Activated CD4-positive, alpha-beta memory T cell treated with anti-CD3 and anti-CD28 coated beads for 36 hours (primary cell): ENCODE measurements at places on chromosomes 12 and 14. TPM values are rescaled to one million over a fixed set of nuclear protein-coding genes. Genes with fewer than 3 reads are reported as not detected.

GRCh38 chr12:14190694-14191093, 174.8 kb upstream of the ATF7IP start:
- DNase-seq, result no peak
- H3K27me3 ChIP-seq, result peaks cover 5% of the 10 kb centered on the region
- no peaks in the 10 kb centered on the region for H3K4me1 ChIP-seq
- no peak overlapping the region for H3K27ac ChIP-seq
- no peak overlapping the region for H3K4me3 ChIP-seq

- H3K36me3 ChIP-seq, result no peaks in the 10 kb centered on the region
- DNase-seq, result peak; percentile 32
- H3K4me3 ChIP-seq, result no peak within 1 kb of the TSS
These were observed at the start of gene ASPG for GRCh38 chr14:104085032-104085888. ASPG (plus strand) TSS chr14:104085700; CDS start chr14:104085771, 71 bp downstream.

SLC38A4 gene
- not detected for total RNA-seq

- no peaks in the 10 kb centered on the region for H3K36me3 ChIP-seq
- no peak for DNase-seq
- no peaks in the 10 kb centered on the region for H3K27me3 ChIP-seq
- H3K4me3 ChIP-seq, result no peak overlapping the region
- H3K27ac ChIP-seq, result no peak overlapping the region
- H3K4me1 ChIP-seq, result no peaks in the 10 kb centered on the region
These were observed 67.7 kb downstream of the GXYLT1 start for GRCh38 chr12:42076976-42077375.

DNA sequence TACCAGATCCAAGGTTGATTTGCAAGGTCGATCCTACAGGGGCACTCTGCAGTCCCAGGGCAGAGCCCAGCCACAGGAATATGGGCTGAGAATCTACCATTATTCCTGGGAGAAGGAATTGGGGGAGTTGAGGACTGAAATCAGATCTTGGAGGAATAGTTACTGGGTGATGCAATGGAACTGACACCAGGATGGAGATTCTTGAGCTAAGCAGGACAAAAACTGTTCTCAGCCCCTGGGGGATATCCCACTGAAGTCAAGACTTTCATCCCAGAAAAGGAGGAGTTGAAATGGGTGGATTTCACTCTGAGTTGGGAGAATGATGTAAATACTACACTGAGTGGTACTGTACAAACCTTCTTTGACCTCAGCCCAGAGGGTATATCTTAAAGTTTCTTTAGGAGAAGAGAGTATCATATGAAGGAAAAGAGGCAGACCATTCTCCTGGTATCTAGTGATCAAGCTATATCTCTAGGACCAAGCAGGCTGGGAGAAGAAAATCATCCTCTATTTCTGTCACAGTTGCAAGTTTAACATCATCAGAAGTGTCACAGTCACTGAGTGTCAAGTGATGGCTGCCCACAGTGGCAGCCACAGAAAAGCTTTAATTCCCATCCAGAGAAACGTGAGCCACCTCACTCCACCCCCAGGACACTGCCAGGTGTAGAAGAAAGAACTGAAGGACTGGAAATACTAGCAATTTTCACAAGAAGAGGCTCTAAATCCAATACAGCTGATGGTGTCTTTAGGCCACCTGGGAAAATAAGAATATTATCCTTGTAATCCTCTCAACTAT, 181.9 kb downstream of the NUAK1 start:
- H3K27ac ChIP-seq, result no peak overlapping the region
- H3K36me3 ChIP-seq, result no peaks in the 10 kb centered on the region
- H3K27me3 ChIP-seq, result peaks cover 1% of the 10 kb centered on the region
- no peak for DNase-seq

MAGOHB gene
- 66.2 TPM for total RNA-seq

BAG5 gene
- total RNA-seq, result 23.2 TPM

SLC5A8 gene
- not detected for total RNA-seq

DNA sequence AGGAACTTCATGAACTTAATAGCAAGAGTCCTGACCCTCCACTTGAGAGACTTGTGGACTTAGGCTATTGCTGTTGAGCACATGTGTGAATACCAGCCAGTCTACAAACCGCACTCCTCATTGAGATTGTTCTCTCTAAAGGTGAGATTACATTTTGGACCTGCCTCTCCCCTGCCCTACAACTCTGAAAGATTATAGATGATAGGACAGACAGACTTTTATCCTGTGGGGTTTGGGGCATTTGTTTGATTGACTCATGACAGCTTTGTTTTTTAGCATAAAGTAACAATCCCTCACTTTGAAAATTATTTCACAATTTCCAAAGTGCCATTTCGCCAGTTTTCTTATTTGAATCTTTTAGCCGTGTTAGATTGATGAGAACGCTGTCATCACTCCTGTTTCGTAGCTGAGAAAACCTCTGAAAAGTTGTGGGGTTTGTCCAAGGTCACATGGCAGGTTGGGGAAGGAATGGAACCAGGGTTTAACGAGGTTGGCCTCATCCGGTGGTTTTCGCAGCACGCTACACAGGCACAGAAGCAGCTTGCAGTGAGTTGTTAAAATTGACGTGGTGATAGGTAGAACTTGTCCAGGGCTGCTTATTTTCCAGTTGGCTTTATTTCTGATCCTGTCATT, 836 bp downstream of the EVL start:
- peaks cover 83% of the 10 kb centered on the region for H3K4me1 ChIP-seq
- no peaks in the 10 kb centered on the region for H3K27me3 ChIP-seq
- peaks cover 18% of the 10 kb centered on the region for H3K36me3 ChIP-seq
- H3K27ac ChIP-seq, result peak overlapping the region; percentile 98
- H3K4me3 ChIP-seq, result peak overlapping the region; percentile 81

VRTN gene
- total RNA-seq, result not detected

- DNase-seq, result no peak
- no peak overlapping the region for H3K4me3 ChIP-seq
- no peaks in the 10 kb centered on the region for H3K27me3 ChIP-seq
These were observed 101.1 kb upstream of the PLEKHG7 start for GRCh38 chr12:92601680-92602079.

DNA sequence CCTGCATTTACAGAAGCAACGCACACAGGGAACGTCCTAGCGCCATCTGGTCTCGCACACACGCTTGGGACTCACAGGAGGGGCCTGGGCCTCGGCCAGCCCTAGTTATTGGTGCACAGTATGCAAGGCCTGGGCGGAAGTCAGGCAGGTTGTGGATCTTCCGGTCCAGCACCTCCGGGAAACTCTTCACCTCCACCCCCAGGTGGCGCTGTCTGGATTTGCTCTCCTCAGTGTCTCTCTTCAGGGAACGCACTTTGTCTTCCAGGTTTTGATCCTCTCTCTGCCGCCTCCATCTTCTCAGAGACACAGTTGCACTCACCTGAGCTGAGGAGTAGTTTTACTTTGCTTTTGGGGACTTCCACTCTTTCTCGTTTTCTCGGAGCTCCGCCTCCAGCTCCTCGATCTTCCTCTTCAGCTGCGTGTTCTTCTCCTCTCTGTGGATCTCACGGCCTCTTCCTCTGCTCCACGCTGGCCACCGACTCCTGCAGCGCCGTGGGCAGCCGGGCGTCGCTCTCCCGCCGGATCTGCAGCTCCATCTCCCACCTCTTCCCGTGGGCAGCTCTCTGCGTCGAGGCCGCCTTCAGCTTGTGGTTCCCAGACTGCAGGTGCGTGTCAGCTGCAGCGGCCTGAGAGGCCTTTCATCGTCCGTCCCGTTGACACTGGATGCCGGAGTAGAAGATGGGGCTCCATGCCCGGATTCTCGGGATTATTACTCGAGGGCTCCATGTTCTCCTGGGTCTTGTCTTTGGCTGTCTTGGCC, 933.8 kb downstream of the TMEM121 start:
- peaks cover 12% of the 10 kb centered on the region for H3K27me3 ChIP-seq
- peak overlapping the region; percentile 18 for H3K27ac ChIP-seq
- DNase-seq, result peak; percentile 82
- no peak overlapping the region for H3K4me3 ChIP-seq
- H3K36me3 ChIP-seq, result no peaks in the 10 kb centered on the region
- peaks cover 5% of the 10 kb centered on the region for H3K4me1 ChIP-seq

CLEC4E gene
- not detected for total RNA-seq

GRCh38 chr12:113700943-113701342, 229.3 kb upstream of the LHX5 start:
- peaks cover 4% of the 10 kb centered on the region for H3K27me3 ChIP-seq
- H3K4me3 ChIP-seq, result no peak overlapping the region
- H3K4me1 ChIP-seq, result no peaks in the 10 kb centered on the region
- DNase-seq, result no peak

DNA sequence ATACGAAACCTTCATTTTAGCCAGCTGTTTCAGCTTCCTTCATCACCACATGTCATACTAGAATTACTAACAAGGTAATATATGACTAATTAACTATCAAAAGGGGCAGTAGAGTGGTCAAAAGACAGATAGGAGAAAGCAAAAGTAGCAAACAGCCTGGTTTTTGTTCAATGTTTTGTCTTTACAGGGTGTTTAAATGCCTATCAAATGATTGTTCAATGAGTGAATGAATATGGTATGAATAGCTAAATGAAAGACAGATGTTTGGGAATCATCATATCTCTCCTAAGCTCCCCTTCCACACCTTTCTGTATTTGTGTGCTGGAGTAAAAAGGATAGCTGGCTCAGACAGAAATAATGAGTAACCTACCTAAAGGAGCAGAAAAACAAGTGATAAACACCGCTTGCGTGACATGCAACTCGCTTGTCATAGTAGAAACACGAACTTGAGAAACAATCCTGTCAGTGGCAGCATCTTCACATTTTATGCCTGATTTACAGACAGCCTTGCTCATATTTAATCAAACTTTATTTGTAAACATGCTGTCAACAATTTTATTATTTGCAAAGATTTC, 34.2 kb downstream of the ABCC9 start:
- DNase-seq, result no peak
- no peak overlapping the region for H3K4me3 ChIP-seq
- H3K27me3 ChIP-seq, result peaks cover 1% of the 10 kb centered on the region

DNA sequence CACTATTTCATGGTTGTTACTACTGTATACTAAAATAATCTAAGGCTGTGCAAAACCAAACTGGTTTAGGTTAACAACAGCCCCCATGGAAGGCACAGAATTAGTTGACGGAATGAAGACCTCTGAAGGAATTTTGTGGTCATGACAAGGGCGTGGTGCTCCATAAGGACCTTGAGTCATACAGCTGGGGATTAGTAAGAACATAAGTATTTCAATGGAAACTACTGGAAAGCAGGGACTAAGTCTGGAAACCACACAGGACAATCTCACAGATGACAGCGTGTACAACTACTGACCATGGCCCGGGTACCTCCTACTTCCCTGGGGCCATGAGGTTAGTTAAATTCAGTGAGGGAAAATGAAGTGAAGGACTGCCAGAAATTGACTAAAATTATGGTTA, 98.5 kb upstream of the PLEKHA5 start:
- no peak overlapping the region for H3K4me3 ChIP-seq
- no peaks in the 10 kb centered on the region for H3K36me3 ChIP-seq
- no peak for DNase-seq
- no peak overlapping the region for H3K27ac ChIP-seq

GRCh38 chr14:104877066-104877805, 12.2 kb downstream of the CEP170B start:
- no peak overlapping the region for H3K27ac ChIP-seq
- no peak for DNase-seq
- H3K36me3 ChIP-seq, result no peaks in the 10 kb centered on the region
- peaks cover 2% of the 10 kb centered on the region for H3K27me3 ChIP-seq
- H3K4me3 ChIP-seq, result no peak overlapping the region

CISTR gene
- total RNA-seq, result not detected

SLC8A3 gene
- 0.31 TPM for total RNA-seq

GRCh38 chr14:36113341-36113740, 63.2 kb downstream of the PTCSC3 start:
- H3K4me1 ChIP-seq, result no peaks in the 10 kb centered on the region
- no peak overlapping the region for H3K27ac ChIP-seq
- no peak for DNase-seq
- no peak overlapping the region for H3K4me3 ChIP-seq
- no peaks in the 10 kb centered on the region for H3K36me3 ChIP-seq
- peaks cover 9% of the 10 kb centered on the region for H3K27me3 ChIP-seq

GRCh38 chr12:96212456-96213375, 18.5 kb downstream of the ELK3 start:
- no peaks in the 10 kb centered on the region for H3K27me3 ChIP-seq

PLEKHH1 gene
- total RNA-seq, result 1.9 TPM

DNA sequence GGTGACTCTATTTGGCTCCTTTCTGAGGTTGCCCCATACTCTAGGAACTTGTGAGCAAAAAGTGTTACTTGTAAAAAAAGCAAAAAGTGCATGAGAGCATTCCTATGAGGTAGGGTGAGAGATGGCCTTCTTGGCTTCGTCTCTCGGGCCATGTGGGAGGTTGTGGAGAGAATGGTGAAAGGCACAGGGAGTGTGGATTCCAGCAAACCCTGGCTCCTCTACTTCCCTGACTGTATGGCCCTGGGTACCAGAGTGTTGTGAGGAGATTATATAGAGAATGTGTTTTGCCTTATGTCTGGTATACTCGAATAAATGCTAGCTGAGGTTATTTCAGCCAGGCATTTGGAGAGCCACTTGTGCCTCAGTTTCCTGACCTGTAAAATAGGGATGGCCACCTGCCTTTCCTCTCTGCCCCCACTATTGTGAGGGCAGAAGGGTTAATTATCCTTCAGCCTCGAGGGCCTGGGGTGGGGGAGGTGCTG, 11.0 kb downstream of the PLEKHG3 start:
- H3K4me3 ChIP-seq, result no peak overlapping the region
- DNase-seq, result no peak
- peaks cover 74% of the 10 kb centered on the region for H3K4me1 ChIP-seq
- H3K36me3 ChIP-seq, result peaks cover 11% of the 10 kb centered on the region

KLHDC1 gene
- total RNA-seq, result 1.9 TPM

GCH1 gene
- 40.8 TPM for total RNA-seq

GRCh38 chr12:26097046-26097878, 27.6 kb downstream of the BHLHE41 start:
- H3K4me1 ChIP-seq, result no peaks in the 10 kb centered on the region
- peak; percentile 62 for DNase-seq
- no peak overlapping the region for H3K4me3 ChIP-seq

- H3K4me3 ChIP-seq, result no peak overlapping the region
- no peaks in the 10 kb centered on the region for H3K27me3 ChIP-seq
- DNase-seq, result no peak
- H3K27ac ChIP-seq, result no peak overlapping the region
These were observed 274.6 kb downstream of the RAD51B start for GRCh38 chr14:68094158-68094557.

B4GALNT3 gene
- 1.2 TPM for total RNA-seq

KRT6A gene
- total RNA-seq, result not detected

DNA sequence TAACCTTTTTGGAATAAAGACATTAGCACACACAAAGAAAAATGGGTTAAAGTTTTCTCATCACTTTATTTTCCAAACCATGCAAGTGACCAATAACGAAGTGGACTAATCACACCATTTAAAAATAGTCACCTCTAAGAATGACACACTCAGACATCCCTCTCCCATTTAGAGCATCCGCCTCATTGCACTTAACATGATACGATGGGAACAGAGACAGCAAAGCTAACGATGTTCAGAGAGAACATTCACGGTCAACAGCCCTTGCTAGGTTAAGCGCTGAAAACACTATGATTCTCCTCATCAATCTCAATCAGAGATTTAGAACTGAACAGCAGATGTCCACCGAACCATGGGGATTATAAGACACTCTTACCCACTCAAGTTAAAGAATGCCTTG, 35.8 kb downstream of the NIN start:
- H3K27me3 ChIP-seq, result no peaks in the 10 kb centered on the region
- no peak overlapping the region for H3K4me3 ChIP-seq
- peaks cover 31% of the 10 kb centered on the region for H3K4me1 ChIP-seq
